NCI-H1048 (cell line): ENCODE measurements at places on chromosomes 2 and 18.

GRCh38 chr2:215712871-215713790 lies 277.3 kb upstream of the FN1 start:
- DNase-seq = no peak

- DNase-seq = no peak
Observed at GRCh38 chr2:155766342-155767115, 566.0 kb downstream of the NR4A2 start.

DNA sequence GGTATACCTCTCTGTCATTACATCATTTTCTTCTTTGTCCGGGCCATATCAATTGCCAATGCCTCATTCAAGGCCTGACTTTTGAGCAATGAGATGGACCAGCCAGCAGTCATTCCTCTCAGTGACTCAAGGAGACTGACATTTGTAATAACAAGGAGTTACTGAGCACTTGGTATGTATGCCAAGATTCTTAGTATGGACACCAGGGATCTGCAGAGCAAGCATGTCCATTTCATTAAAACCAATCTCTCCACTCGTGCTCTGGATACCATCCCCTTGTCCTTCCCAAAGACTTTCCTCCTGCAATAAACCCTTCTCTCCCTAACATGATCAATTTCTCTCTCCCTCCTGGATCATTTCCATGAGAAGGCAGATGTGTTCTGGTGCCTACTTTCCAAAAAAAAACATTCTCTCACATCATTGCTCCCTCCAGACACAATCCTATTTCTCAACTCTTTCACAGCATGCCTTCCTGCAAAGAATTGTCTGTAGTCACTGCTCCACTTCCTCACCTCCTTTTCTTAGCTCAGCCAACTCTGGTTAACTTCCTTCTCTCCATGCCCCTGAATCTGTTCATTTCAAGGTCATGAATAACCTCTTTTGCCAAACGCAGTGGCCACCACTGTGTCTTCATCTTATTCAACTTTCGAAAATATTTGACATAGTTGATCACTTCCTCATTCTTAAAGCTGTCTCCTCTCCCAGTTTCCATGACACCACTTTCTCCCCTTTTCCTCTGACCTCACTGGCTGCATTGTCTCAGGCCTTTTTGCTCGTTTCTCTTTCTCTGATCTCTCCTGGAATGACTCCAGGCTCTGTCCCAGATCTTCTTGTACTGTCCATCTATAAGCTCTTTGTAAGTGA lies 102.8 kb upstream of the CYP1B1 start:
- no peak for DNase-seq

DNA sequence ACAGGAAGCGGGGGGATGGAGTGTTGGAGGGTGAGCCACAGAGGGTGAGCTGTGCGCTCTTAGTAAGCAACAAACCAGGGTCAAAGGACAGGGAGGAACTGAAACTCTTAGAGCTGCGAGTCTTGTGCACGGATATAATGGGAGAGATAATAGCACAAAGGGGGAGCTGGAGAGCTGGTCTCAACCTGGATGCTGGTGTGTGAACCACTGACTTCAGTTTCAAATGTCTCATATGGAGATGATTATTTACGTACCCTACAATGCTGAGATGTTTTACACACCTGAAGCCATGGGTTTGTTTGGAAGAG lies 35.9 kb downstream of the PTGR3 start:
- no peak for DNase-seq

- DNase-seq = no peak
Observed at GRCh38 chr2:219386532-219387280, 1.0 kb downstream of the DNPEP start.
